Hematopoietic multipotent progenitor cell treated with erythropoietin and hydrocortisone succinate and interleukin-3 and kit ligand, for 6 days (in vitro differentiated cells): ENCODE measurements at places on chromosomes 7 and 10.

DNA sequence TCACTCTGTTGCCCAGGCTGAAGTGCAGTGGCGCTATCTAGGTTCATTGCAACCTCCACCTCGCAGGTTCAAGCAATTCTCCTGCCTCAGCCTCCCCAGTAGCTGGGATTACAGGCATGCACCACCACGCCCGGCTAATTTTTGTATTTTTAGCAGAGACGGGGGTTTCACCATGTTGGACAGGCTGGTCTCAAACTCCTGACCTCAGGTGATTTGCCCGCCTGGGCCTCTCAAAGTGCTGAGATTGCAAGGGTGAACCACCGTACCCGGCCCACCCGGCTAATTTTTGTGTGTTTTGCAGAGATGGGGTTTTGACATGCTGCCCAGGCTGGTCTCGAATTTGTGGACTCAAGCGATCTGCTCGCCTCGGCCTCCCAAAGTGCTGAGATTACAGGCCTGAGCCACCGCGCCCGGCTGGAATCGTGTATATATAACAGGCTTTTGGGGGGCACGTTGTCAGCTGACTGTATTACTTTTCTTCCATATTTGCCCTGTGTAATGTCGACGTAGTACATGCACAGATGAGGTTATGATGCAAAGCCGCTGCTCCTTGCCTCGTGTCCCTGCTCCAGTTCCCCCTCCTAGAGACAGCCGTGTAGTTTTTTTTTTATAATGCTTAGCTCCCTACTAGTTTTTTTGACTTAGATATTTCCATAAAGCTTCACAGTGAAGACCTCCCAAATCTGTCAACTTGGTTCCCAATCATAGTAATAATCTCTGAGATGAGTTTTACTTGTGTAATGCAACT, 883 bp upstream of the TRA2A start:
- DNase-seq, result no peak

DNA sequence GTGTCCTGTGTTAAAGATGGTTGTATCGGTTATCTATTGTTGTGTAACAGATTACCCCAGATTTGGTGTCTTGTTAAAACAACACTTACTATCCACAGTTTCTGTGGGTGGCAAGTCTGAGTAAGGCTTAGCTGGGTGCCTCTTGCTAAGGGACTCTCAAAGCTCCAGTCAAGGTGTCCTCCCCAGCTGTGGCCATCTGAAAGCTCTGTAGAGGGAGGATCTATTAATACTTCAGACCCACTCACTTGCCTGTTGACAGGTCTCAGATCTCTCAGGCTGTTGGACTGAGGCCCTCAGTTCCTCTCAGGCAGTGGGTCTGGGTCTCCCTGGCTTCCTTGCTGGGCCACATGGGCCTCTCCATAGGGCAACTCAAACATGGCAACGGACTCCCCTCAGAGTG, 19.6 kb downstream of the ARID5B start:
- no peak for DNase-seq

- no peak for DNase-seq
Measured at GRCh38 chr7:91656541-91657482, 223.7 kb downstream of the MTERF1 start.

DNA sequence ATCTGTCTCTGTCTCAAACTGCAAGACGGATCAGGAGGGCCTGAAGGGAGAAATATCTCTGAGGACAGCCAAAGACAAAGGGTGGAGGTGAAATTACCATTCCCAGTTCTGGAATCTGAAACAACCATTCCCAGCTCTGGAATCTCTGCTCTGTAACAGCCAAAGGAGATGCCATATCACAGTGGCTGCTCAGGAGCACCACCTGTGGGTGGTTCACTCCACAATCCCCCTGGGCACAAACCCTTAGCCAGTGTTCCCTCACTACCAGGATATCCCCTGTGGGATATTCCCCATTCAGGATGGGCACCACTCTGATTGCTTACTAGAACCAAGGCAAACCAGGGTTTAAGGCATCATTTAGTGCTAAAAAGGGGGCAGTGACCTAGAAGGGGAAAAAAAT, 199.0 kb downstream of the HTR7 start:
- no peak for DNase-seq

DNA sequence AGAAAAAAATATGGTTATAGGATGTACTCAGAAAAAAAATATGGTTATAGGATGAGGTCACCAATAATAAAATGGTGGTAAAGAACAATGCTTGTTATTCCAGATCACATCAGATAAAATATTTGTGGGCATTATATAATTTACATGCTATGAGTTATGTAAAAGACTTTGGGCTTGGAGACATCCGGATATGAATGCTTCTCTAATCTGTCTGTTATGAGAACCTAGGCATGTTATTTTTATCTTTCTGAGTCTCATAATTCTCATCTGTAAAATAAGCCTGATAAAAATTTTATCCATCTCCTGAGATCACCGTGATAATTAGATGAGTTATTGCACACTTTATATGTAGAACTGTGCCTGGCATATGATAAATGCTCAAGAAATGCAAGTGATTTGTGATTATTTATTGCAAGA, 37.8 kb downstream of the DKK1 start:
- DNase-seq, result no peak

GRCh38 chr7:43071604-43072003, 40.8 kb upstream of the HECW1 start:
- peak; percentile 9 for DNase-seq

DNA sequence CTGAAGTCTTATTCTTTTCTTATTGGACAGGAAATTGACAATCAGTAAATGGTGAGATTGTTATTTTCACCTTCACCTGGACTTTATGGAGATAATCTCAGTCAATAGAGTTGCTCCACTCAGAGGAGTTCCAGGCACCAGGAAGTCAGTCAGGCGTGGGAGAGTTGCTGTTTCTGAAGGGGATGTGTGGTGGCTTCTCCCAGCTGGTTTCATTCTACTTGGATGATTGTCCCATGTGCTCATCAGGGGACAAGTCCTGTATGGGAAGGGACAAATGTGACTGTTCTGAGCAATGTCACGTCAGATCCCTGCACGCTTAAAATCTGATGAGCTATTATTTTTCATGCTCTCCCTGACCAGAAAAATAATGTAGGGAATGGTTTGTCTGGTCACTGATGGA, 222.5 kb upstream of the PITRM1 start:
- no peak for DNase-seq

GRCh38 chr7:49400891-49401550, 372.4 kb upstream of the VWC2 start:
- no peak for DNase-seq

GRCh38 chr10:76021398-76021797, 590.0 kb downstream of the LRMDA start:
- DNase-seq, result no peak
